ENCODE measurements at places on chromosomes 3 and 15.

- no peak for DNase-seq
Measured at GRCh38 chr3:165390166-165390565, 194.0 kb upstream of the SLITRK3 start.

GRCh38 chr15:75416584-75416983 is 34.9 kb downstream of the SIN3A start:
- no peak for DNase-seq

GRCh38 chr15:74867466-74868038 is 5.6 kb downstream of the SCAMP2 start:
- no peak for DNase-seq

DNA sequence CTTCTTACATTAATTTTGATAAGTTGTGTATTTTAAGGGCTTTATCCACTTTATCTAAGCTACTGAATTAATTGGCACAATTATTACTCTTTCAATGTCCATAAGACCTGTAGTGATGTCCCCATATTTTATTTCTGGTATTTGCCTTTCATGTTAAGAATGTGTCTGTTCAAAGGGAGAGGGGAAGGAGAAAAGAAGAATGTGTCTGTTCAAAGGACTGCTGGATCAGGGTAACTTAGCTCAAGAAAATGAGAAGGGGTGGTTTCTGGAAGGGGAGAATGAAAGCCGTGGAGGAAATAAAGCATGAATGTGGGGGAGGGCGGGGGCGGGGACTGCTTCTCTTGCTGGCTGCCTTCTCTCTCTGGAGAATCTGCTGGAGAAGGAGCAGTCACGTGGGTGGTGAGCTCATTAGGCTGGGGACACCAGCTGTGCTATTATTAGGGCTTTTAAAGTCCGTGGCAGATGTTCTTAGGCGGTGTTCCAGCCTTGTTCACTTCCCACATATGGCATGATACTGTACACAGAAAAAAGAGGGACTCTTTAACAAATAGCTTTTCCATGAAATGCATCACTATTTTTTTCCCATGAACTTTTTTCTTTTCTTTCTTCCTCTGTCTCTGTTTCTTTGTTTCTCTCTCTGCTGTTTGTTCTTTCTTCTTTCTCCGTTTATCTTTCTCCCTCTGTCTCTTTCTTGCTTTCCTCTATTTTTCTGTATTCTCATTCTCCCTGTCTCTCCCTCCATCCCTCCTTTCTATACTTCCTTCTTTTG is 63.7 kb upstream of the ULK4 start:
- DNase-seq, result no peak

DNA sequence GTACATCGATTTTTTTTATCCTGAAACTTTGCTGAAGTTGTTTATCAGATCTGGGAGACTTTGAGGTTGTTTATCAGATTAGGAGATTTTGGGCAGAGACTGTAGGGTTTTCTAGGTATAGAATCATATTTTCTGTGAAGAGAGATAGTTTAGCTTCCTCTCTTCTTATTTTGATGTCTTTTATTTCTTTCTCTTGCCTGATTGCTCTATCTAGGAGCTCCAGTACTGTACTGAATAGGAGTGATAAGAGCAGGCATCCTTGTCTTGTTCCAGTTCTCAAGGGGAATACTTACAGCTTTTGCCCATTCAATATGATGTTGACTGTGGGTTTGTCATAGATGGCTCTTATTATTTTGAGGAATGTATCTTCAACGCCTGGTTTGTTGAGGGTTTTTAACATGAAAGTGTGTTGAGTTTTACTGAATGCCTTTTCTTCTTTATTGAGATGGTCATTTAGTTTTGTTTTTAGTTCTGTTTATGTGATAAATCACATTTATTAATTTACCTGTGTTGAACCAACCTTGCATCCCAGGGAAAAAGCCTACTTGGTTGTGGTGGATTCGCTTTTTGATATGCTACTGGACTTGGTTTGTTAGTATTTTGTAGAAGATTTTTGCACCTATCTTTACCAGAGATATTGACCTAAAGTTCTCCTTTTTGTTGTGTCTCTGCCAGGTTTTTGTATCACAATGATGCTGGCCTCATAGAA is 14.9 kb upstream of the DNAAF4 start:
- DNase-seq, result no peak

DNA sequence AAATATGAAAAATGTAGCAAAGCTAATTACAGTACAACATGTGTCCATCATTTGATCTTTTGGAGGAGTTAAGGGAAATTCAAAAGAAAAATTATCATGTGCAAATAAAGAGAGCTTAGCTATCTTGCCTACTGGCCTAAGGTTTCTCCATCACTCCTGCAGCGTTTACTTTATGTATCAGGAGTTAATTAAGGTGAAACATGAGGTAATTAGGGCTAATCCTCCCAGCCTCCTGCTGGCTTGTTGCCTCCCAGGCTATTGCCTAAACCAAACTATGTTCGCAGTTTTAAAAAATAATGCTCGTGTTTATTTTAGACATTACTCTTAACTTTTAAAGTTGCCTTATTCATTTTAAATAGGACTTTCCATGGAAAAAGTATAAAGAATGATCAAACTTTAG is 367.5 kb downstream of the ROBO2 start:
- no peak for DNase-seq

DNA sequence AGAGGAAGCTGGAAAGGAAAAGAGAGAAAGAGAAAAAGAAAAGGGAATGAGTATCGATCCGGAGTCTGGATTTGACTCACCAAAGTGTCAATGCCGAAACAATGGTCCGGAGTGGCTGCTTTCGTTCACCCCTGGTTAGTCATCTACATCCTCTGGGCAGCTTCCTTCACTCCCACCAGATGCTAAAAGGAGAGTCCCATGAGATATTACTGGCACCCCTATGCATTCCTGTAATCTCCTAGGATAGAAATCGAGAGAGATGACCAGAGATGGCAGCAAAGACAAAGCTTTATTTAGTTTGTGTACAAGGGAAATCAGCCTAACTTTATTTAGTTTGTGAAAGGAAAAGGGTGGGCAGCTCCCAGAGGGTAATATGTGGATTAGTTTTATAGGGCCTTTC is 622.2 kb downstream of the ZPLD1 start:
- no peak for DNase-seq

- no peak for DNase-seq
Measured at GRCh38 chr3:20310629-20311028, 124.6 kb upstream of the SGO1 start.

GRCh38 chr15:81098861-81099651 is 35.0 kb upstream of the CFAP161 start:
- DNase-seq, result no peak

GRCh38 chr3:100023150-100023549 is 91.2 kb downstream of the FILIP1L start:
- no peak for DNase-seq

DNA sequence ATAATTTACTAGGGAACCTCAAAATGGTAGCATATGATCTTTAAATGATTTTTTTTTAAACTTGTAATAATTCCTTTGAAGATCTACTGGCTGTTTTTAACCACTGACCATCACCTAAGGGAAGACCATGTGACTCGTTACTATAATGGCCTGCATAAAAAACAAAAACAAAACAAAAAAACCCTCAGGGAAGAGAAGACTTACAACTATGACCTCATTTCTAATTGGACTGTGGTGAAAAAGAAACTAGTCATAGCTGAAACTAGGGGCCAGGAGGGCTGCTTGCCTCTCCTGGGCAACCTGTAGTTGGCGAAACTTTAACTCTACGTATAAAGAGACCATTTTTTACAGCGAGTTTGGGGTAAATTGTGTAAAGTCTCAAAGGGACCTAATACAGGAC is 23.0 kb downstream of the PAQR9 start:
- DNase-seq, result no peak

DNA sequence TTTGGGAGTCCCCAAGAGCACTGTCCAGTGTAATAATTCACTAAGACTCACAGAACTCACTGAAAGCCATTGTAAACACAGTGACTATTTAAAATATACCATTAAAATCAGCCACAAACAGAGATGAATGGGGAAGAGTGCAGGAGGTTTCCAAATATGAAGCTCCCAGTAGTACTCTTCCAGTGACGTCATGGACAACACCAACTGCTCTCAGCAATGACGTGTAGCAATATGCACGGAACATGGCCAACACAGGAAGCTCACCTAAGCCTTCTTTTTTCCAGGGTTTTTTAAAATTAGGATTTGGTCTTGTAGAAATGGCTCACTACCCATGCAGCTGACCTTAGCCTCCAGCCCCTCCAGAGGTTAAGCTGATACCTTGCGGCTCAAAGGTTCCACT is 1224.1 kb upstream of the CADM2 start:
- DNase-seq, result no peak

GRCh38 chr3:158105119-158105709 is 1.0 kb downstream of the SHOX2 start:
- DNase-seq, result no peak

- no peak for DNase-seq
Measured at GRCh38 chr3:177781686-177782161, 584.4 kb upstream of the TBL1XR1 start.

DNA sequence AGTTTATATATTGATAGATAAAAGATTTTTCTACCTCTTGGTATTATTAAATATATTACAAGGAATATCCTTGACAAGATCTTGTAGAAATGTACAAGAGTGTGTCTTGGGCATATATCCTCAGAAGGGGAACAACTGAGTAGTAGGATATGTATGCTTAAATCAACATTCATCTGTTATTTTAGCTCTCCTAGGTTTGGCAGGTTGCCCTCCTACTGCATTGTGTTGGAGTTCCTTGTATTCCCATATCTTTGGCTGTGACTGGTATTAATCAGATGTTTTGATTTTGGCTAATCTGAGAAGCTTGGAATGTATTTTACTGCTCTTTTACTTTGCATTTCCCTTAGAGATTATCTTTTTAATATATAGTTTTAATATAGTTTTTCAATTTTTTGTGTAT is 4.6 kb downstream of the MYRIP start:
- DNase-seq, result no peak

GRCh38 chr3:128879125-128879969 is at the start of gene ACAD9:
TSS of gene ACAD9 (plus strand) at chr3:128879620. CDS start at chr3:128879692, 72 bp downstream.
- peak; percentile 89 for DNase-seq

DNA sequence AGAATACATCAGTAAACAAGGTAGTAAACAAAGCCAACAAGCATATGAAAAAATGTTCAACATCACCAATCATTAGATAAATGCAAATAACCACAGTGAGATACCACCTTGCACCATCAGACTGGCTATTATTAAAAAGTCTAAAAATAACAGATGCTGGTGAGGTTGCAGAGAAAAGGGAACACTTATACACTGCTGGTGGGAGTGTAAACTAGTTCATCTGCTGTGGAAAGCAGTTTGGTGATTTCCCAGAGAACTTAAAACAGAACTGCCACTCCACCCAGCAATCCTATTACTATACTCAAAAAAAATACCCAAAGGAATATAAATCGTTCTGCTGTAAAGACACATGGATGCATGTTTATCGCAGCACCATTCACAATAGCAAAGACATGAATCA is 30.3 kb upstream of the ZBTB38 start:
- no peak for DNase-seq

DNA sequence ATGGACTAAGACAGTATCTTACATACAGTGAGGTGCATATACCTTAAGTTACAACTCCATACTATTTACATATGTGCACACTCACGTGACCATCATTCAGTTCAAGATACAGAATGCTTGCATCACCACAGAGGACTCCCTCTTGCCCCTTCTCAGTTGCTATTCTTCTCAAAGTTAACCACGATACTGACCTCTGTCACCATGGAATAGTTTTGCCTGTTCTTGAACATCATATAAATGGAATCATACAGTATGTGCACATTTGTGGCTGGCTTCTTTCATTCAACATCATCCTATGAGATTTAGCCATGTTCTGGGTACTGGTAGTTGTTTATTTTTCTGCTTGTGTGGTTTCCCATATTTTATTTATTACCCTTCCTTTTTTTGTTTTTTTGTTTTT is 10.4 kb upstream of the ZSCAN2 start:
- no peak for DNase-seq

DNA sequence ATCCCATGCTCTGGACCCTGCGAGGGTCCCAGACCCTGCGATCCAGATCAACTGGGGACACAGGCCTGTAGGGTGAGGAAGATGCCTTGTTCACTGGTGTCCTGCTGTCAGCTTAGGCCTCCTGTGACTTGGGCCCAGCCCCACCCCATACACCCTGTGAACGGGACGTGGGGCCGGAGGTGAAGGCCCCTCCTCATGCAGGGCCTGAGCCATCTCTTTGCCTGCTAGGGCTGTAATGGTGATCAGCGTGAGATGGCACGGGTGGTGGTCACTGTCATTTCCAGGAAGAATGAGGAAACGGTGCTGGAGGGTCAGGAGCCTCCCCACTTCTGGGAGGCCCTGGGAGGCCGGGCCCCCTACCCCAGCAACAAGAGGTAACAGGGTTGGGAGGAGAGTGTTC is 12.4 kb downstream of the VILL start:
- DNase-seq, result no peak
